ENCODE measurements at places on chromosomes 3 and 15.

DNA sequence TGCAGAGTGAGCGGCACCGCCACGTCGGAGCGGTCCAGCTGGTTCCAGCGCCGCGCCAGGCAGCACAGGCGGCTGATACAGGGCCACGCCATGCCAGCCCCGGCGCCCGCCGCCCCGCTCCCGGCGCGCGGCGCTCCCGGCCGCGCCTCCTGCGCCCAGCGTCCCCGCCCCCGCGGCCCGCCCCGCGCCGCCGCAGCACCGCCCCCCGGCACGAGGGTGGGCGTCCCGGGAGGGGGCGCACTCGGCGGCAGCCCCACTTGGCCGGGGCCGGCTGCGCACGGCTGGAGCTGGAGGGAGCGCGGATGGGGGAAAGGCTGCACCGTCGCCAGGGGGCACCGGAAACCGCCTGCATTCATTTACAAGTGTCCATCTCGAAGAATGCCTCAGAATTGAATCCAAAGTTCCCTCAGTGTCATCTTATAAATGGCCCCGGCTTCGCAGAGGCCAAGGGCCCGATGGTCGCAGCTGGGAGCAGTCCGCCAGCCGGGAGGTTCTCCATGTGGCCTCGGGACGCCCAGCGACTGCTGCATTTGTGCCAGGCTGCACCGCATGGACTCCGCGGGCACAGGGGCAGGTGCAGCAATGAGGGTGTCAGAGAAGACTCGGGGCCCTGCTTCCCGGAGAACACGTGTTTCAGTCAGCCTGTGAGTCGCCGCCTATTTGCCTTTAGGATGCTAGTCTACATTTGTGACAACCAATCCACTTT lies at the start of gene MAP6D1:
Gene MAP6D1, minus strand, starts transcription at position 122 of the 706 bp plus-strand sequence. Its CDS starts 30 bp downstream, at position 92.
- DNase-seq: no peak

GRCh38 chr3:72248389-72248761 lies 463.4 kb upstream of the PROK2 start:
- DNase-seq: no peak

- no peak for DNase-seq
Measured at GRCh38 chr3:99114565-99115291, 213.2 kb upstream of the DCBLD2 start.

DNA sequence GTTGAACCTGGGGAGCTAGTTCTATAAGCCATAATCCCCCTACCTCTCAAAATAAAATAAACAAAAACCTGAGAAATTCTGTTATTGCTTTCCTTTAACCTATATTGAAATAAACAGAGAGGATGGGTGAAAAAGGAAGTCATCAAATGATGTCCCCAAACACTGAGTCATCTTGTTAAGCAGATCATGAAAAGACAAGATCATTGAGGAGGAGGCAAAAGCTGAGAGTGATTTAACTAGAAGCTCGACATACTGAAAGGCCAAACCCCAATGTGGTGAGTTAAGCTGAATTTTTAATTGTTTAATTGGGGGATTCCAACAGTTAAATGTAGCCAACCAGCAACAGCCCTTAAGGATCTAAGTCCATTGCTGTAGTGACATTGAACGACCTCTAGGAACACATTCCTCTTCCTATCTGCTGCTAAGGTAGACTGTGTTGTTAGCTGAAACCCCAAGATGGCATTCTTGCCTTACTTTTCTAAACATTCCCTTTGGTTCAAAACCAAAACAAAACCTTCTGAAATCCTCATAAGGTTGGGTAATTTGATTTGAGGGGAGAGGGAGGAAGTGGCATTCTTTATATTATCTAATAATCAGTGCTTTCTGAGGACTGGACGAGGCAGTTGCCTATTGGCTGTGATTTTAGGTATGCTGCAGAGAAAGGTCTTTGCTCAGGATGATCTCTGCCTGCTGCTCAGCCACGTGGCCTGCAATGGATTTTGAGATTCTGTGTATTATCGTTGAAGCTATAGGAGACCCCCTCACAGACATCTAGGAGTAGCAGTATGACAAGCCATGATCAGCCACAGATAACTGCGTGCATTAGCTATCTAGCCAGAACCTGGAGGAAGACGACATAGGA lies 62.7 kb upstream of the BNIP2 start:
- no peak for DNase-seq

Measured in activated naive CD4-positive, alpha-beta T cell (primary cell).